SHP77 (cell line): ENCODE measurements at places on chromosomes 5 and 9.
A peak's percentile ranks its signal among the peaks of the same experiment; 100 is the strongest.

- DNase-seq = no peak
Measured at GRCh38 chr5:119398727-119399466, 43.1 kb downstream of the TNFAIP8 start.

DNA sequence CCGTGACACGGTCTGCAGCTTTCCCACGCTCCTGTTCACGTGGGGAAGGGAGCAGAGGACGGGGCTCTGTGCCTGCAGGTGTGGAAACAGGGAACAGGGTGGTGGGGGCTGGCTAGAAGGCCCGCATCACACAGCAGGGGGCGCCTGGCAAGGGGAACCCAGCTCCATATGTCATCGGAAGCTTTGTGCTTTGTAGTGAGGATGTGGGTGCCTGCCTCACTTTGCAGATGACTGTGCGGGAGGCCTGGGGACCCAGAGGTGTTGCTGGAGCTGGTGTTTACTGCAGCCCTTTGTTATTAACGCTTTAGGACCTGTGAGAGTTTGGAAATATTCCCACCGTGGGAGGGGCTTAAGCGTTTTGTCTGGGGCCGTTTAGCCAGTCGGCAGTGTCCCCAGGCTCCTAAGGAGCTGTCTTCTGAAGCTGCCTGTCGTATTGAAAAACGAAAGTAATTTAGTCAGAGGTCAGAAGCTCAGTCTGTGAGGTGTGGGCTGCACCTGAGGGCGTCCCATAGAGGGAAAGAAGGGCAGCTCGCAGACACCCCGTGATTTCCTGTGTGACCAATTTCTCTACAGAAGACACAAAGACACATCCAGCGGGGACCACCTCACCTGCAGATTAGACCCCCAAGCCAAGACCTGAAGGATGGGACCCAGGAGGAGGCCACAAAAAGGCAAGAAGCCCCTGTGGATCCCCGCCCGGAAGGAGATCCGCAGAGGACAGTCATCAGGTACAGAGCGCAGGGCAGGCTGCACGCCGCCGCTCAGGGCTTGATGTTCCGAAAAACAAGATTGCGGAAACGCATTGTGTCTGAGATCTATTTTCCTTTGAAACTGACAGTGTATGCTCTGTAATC is 9.1 kb downstream of the MAN1B1 start:
- peak; percentile 10 for DNase-seq

DNA sequence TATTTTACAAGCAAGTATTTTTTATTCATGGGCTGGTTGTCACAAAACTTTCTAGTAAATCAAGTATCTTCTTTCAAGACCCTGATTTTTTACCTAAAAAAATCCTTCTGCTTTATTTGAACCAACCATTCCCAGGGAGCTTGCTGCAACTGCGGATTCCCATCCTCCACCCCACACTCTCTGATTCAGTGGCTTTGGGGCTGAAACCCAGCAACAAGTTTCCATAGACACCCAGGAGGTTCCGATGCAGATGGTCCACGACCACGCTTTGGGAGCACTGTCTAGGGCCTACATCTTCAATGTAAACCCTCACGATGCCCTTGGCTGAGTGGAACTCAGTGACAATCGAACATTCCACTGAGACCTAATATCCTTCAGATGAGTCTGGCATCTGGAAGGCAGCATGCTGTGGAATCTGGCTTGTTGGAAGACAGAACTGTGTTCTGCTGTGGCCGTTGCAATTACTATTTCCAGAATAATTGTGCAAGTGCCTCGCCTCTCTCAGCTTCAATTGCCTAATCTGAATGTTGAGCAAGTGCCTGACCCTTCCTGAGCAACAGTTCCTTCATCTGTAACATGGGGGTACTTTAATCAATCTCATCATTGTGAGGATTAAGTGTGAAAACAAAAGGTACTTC is 105.1 kb downstream of the INSYN2B start:
- no peak for DNase-seq

DNA sequence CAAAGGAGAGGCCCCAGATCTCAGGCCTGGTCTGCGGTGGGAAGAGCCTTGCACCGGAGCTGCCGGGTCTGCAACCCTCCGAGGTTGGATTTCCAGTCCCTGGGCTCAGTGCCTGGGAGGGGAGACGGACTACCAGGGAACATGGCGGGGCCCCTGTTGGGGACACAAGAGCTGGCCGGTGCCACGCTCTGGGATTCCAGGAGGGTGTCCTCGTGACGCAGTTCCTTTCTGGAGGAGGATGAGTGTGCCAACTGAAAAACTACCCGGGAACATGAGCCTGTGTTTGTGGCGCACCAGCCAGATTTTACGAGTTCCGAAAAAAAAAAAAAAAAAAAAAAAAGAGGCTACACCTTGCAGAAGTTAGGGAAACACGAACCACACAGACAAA is 9.0 kb downstream of the NRARP start:
- no peak for DNase-seq

DNA sequence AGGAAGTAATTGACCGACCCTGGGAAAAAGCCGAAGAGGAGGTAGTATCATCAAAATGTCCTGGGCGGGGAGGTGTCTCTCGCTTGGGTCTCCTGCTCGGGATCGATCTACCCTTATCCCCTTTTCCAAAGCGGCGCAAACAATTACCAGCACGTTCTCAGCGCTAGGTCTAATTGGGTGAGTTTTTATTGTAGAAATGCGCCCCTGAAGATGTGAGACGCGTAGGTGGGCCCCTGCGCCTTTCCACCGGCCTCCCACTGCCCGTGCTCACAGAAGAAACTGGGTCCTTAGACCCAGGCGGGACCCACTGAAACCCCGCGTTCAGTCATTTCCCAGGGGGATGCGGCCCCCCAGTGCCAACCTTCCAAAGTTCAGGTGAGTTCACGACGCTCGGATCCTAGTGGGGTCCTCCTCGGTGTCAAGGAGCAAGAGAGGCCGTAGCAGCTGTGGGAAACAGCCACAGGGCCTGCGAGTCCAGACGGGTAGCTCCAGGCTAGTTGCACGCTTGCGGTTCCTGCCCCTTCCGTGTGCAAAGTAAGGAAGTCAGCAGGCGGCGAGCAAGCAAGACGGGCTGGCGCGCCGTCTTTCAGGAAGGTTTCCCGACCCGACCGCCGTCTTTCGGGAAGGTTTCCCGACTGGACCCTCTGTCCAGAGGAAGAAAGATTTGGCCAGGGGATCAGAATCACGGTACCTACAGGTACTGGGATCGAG is 1.5 kb downstream of the SMIM32 start:
- DNase-seq = no peak

GRCh38 chr5:146047396-146047795 is 58.0 kb downstream of the PLAC8L1 start:
- no peak for DNase-seq

DNA sequence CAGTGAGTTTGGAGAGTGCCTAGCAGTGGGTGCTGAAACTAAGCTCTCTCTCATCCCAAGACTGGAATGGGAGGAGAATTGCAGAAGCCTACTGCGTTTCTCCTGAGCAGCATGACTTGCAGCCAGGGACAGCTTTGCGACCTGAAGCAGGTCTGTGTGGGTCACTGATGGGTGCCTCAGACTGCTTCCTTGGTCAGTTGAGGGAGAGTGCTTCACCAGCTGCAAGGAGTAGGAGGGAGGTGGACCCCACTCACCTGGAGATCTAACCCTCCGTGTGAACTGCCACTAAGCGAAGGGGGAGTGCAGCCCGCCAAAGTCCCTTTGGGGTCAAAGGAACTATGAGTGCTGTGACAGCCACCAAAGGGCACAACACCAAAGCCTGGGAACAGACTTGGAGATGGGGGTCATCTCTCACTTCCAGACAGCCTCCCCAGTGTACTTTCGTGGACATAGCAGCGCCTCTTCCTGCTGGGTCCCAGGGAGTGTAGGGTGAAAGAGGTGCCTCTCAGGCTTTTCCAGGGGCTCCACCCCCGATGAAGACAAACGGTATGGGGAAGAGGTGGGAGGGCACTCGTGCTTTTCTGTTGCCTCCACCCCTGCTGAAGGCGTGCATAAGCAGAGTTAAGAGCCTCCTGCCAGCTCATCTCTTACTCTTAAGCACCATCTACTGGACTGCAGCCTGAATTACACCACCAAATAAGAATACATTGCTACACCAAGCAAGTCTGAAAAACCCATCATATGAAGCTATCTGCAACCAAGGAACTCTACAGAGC is 34.3 kb upstream of the MACIR start:
- DNase-seq = peak; percentile 51

GRCh38 chr5:141567513-141568117 is 51.2 kb downstream of the DIAPH1 start:
- DNase-seq = no peak

DNA sequence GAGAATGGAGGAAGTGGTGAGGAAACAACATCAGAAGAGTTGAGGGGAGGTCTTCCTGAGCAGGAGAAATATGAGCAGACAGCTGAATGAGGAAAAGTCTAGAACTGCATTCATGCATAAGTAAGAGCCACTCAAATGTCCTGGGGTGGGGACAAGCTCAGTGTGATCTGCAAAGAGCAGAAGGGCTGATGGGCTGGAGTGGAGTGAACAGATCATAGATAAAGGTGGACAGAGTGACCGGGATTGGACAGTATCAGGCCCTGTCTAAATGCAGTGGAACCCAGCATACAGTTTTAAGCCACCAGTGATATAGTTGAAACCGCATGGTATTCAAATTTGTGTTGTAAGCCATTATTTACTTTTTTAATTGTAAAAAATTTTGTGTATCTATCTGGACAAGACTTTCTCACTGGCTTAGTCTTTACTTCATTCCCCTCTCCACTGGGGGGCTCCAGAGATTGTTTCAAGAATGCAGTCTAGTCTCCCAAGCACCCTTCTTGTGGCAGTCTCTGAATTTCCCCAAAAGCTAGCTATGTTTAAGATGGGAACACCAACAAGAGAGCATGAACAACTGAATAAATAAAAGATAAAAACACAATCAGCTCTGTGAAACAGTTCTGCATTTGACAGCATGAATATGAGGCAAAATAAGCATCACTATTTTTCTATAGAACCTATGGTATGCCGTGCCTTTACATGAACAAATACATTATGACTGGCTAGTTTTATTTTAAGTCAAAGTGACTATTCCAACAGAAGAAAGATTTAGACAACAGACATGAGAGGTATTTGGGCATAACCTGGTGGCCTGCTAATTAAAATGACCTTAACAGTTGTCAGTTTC is 10.7 kb upstream of the STK32A start:
- DNase-seq = peak; percentile 39

- no peak for DNase-seq
Measured at GRCh38 chr5:142977363-142978051, 207.3 kb downstream of the ARHGAP26 start.

- peak; percentile 26 for DNase-seq
Measured at GRCh38 chr5:127834094-127834531, 130.9 kb downstream of the CCDC192 start.

DNA sequence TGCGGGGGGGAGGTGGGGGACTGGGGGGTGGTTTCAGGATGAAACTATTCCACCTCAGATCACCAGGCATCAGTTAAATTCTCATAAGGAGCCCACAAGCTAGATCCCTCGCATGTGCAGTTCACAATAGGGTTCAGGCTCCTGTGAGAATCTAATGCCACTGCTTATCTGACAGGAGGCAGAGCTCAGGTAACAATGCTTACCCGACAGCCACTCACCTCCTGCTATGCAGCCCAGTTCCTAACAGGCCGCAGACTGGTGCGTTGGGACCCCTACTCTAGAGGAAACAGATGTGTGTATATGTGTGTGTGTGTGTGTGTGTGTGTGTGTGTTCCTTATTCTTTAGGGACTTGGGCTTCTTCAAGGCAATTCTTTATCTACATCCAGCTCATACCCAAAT is 352.3 kb upstream of the CCNH start:
- DNase-seq = no peak

DNA sequence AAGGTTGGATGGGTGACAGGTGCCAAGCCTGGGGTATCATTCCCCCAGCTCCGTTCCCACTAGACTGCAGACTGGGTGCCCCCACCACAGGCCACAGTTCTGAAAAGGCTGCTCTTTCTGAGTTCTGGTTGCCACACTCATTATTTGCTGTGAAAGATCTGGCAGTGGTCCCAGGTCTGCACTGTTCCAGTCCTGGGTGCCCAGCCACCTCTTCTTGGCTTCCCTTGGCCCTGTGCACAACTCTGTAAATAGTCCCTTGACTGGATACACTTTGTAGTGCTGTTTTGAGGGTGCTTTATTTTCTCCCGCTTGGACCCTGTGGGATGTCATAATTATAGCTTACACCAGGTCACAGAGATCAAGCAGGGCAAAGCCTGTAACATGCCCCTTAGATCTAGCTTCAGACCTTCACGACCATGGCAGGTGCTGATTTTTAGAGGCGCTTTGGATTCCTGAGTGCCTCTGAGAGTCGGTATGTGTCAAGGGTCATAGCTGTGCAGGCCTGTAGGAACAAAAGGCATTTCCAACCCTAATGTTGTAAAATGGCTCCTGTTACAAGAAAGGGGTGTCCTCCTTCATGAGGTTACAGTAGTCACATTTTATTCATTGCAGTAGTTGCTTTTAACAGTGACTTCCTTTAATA is 344.9 kb downstream of the ICE1 start:
- no peak for DNase-seq

- DNase-seq = no peak
Measured at GRCh38 chr5:54785729-54786591, 199.4 kb downstream of the ESM1 start.

DNA sequence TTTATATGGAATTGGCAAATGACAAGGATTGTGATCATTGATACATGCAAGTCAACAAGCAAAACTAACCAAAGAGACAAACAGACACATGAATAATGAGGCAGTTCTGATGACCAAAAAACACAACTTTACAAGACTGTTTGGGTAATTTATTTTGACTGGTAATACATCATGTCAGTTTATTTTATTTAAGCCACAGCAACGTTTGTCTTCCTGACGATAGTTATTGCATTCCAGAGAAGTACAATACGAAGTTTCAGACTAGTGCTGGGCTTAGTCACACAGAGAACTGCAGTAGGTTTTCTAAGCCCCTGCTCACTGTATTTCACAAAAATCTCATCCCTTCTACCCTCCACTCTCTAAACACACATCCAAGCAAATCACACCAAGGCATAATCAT is 514.2 kb downstream of the RAB3C start:
- no peak for DNase-seq

DNA sequence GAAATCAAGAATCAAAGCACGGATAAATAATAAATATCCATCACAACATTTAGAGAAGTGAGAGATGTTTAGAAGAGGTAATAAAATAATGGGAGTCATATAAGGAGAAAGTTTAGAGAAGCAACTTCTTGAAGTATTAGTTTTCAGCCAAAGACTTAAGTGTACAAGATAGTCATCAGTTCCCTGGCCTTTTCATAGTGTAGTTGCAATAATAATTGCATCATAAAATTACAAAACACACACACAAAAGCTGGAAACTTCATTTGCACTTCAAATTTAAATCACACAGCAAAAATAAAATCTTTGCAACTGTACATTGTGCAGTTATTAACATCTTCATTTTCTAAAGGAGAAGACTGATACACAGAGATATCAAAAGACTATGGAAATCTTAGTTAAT is 319.1 kb upstream of the RGMB start:
- no peak for DNase-seq

GRCh38 chr5:90307322-90307721 is 102.2 kb downstream of the CETN3 start:
- no peak for DNase-seq

DNA sequence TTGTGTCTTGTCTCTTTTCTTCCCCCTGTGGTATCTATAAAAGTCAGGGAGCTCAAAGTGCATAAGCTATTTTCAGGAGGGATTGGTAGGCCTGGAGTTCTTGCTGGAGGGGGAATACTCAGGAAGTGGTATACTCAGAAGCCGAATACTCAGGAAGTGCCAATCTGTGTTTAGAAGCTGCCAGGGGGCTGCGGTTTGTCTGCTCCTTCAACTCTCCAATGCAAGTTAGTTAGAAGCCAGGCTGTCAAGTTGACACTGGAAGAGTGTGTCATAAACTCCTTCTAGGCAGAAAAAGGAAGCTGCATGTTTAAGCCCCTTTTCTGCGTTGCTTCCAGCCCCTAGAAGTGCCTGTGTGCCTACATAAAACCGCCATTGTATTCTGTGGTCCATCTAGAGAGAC is 366.5 kb downstream of the TAF11L14 start:
- no peak for DNase-seq
